ENCODE measurements at places on chromosomes 13 and 19.
A peak's percentile ranks its signal among the peaks of the same experiment; 100 is the strongest.

- DNase-seq: no peak
Observed at GRCh38 chr19:40503320-40503695, 36.5 kb downstream of the SPTBN4 start.

DNA sequence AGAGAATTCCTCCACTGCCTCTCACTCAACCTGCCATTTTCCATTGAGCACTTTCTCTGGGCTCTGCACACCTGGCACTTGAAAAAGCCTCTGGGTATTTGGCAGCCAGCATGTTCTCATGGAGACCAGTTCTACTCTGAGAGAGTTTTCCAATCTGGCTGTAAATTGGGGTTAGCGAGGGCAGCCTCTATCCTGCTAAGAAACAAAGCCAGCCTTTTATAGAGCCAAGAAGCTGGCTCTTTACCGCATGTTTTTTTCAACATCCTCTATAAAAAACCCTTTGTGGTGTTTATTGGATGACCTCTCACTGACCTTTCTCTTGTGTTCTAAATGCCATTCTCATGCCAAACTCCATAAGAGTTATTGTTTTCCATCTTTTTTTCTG is 52.6 kb upstream of the RCBTB2 start:
- DNase-seq: no peak

- DNase-seq: no peak
Observed at GRCh38 chr13:79360095-79360494, 46.0 kb downstream of the RBM26 start.

GRCh38 chr19:18590273-18591272 is 2.0 kb downstream of the REX1BD start:
- DNase-seq: no peak

DNA sequence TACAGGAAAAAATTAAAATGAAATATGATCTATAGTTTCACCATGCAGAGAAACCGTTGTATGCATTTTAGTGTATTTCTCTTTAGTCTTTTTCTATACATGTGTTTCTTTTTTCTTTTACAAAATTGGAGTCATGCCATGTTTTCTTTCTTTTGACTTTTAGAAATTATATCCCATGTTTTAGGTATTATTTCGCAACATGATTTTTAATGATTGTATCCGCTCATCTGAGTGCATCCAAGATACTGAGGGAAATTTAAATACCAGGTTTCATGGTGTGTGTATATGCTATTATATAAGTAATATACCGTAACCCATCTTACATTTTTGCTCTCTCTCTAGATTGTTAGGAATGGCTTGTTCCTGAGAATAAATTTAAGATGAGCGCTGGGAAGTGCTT is 82.3 kb downstream of the GPR12 start:
- no peak for DNase-seq

GRCh38 chr13:114124431-114124830 is 8.0 kb downstream of the RASA3 start:
- no peak for DNase-seq

DNA sequence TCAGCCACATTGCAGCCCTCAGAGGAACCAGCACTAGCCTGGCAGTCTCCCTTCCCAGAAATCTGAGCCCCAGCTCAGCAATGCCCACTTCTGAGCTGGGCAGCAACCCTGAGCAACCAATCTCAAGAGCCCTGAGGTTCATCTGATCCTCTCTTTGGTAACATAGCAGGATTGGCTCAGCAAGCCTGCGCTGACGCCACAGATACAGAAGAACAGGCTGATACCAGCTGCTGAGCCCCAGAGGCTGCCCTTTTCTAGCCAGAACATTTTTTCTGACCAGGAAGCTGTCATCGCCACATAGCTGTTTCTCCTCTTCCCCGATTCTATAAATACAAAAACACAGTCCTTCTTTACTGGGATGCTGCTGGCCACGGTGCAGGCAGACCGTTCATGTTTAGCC is 59.8 kb downstream of the TRPM4 start:
- DNase-seq: no peak

- no peak for DNase-seq
Observed at GRCh38 chr13:45436953-45437352, 18.8 kb upstream of the SLC25A30 start.

DNA sequence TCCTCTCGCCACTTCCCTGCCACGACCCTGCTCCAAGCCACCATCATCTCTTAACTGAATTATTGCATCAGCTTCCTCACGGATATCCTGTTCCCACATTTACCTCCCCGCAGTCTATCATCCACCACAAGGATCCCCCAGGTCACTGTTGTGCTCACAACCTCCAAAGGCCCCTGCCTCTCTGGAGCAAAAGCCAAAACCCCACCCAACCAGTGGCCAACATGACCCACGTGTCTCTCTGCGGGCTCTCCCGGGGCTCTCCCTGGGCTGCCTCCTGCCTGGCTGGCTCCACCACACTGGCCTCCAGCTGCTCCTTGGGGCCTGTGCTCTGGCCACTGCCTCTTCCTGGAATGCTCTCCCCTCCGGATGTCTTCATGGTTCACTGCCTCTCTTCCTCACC is 809.3 kb downstream of the UQCRFS1 start:
- no peak for DNase-seq

- peak; percentile 64 for DNase-seq
Observed at GRCh38 chr19:53467485-53468262, at the start of gene ZNF813. Gene ZNF813, plus strand, starts transcription at chr19:53467733. Its CDS starts 16,090 bp downstream, at chr19:53483823.

GRCh38 chr13:112716841-112717520 is 27.1 kb downstream of the ATP11A start:
- no peak for DNase-seq

All from GM12864 (cell line).